HT1080 (cell line): ENCODE measurements at places on chromosomes 13 and 19. TPM values are rescaled to one million over a fixed set of nuclear protein-coding genes. Genes with fewer than 3 reads are reported as not detected.

DNA sequence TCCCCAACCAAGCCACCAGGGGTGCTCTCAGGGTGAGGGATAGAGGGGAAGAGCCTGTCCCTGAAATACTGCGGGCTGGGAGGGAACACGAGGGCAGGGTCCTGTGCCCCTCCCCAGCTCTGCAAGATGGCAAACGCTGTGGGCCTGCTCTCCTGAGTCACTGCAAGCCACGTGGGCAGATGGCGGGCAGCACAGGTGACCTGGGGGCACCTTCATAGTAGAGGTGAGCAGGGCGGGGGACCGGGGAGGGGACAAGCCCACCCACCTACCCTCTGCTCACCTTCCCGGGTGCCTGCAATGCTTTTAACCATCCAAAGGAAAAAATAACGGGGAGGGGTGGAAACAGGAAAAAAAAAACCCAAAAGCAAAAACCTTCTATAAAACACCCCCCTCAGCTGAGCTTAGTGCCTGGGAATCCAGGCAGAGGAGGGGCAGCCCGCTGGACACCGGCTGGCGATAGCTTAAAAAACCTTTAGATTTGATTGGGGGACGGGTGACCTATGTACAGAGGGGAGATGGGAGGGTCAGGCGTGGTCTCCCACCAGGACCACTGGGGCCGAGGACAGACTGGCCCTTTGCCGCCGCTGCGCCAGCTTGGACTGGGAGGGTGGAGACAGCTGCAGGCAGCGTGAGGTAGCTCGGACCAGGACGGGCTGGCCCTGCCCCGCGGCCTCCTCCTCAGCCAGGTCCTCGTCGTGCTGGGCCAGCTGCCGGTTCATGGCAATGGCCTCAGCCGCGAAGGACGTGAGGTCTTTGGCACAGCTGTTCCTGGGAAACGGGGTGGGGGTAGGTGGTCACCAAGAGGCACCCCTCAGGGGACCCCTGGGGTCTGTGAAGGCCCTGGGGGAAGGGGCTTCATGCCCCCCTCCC is 11.7 kb downstream of the MKNK2 start:
- no peak for DNase-seq

- no peak for DNase-seq
These were observed 77.1 kb downstream of the SACS start for GRCh38 chr13:23356368-23356767.

- DNase-seq = no peak
These were observed at the start of gene SOX1 for GRCh38 chr13:112067116-112067741. Gene SOX1, plus strand, starts transcription at chr13:112067149. Its CDS starts 510 bp downstream, at chr13:112067659.

- DNase-seq = no peak
These were observed 57.9 kb downstream of the SMARCA4 start for GRCh38 chr19:11018763-11019162.

DNA sequence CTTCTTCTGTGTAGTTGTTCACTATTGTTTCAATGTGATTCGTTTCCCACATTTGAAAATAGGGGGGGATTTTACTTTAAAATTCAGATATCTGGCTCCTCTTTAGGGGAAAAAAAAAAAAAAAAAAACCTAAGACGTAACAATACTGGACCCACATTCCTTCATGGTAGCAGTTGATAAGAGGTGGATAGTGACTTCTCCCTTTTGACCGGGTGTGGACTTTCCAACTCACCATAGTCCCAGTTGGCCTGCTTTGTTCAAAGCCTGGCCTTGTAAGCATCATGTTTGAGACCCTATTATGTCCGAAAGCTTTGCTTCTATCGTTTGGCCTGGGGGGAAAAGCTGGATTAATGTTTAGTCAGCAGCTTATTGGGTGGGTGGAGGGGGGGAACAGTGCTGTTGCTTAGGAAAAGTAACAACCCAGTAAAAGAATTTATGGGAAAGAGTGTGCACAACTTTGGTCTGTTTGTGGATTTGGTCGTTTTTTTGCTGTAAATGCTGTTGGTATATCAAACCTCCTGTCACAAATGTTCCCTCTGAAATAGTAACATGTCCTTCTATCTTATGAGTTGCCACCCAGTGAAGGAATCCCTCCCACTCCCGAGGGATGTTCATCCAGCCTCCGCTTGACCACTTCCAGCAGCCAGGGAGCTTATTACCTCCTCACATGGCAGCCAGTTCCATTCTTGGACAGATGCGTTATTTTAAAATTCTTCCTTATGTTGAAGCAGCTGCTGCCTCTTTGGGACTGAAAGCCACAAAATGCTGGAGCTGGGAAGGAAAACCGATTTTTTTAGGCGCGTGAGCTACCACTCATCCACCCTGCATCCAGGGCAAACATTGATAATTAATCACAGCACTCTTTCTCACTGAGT is 10.4 kb downstream of the SAMD4B start:
- no peak for DNase-seq

DNA sequence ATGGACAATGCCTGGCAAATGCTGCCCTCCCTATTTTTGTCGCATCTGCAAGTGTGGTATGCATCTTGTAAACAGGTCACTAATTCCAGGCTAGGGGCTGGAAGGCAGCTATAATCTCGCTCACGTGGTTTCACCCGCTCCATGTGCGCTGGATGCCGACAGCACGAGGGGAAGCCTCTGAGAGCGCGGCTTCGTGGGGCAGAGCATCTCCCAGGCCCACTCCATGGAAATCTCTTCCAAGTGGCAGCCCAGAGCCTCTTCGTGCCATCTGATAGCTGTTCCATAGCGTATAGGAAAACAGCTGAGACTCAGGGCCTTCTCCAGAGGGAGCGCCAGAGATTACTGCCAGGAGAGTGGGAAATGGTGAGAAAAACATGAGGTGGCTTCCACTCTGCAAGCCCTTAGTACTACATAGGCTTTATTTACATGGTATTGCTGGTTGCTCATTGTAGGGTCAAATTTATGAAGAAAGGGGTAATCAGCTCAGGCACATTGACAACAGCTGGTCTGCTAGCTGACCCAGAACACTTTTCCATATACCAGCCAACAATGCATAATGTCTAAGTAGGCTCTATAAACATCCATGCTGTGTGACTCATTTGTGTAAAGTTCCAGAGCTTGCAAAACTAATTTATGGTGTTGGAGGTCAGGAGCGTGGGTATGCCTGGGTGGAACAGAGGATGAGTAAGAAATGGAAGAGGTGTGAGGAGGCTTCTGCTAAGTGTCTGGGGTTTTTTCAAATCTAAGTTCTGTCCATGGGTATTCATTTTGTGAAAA is 165.2 kb downstream of the SHISA2 start:
- DNase-seq = peak; percentile 84

- DNase-seq = no peak
These were observed 106.3 kb downstream of the KCTD15 start for GRCh38 chr19:33902802-33903488.

- no peak for DNase-seq
These were observed 6.0 kb downstream of the TMIGD2 start for GRCh38 chr19:4295972-4296771.

JAK3 gene
- total RNA-seq = 0.06 TPM in 1 of 2 replicates, not detected in the other

AZU1 gene
- total RNA-seq = not detected in 2 replicates

OR7C1 gene
- not detected in 2 replicates for total RNA-seq

BRSK1 gene
- total RNA-seq = 1.7 and 7.6 TPM in 2 replicates

KIR3DL1 gene
- total RNA-seq = not detected in 2 replicates
